ENCODE measurements at places on chromosomes 5 and 9.

GRCh38 chr5:112192866-112193265 is 226.2 kb downstream of the EPB41L4A start:
- no peak for DNase-seq

DNA sequence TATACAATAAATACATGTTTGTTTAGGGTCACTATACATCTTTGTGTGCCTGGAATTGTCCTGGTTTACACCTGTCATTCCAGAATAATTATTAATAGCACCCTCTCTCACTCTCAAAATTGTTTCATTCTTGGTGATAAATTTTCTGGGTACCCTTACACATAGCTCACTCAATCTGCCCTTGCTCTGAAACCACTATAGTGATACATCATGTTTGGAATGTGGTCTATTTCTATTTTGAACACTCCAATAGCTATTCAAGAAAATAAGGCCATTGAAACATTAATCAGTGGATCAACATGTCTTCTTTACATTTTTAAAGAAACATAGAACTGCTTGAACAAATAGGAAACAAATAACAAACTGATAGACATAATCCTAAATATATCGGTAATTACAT is 158.7 kb downstream of the ARRDC3 start:
- DNase-seq = no peak

- no peak for DNase-seq
Measured at GRCh38 chr5:150141544-150142184, 14.0 kb downstream of the PDGFRB start.

DNA sequence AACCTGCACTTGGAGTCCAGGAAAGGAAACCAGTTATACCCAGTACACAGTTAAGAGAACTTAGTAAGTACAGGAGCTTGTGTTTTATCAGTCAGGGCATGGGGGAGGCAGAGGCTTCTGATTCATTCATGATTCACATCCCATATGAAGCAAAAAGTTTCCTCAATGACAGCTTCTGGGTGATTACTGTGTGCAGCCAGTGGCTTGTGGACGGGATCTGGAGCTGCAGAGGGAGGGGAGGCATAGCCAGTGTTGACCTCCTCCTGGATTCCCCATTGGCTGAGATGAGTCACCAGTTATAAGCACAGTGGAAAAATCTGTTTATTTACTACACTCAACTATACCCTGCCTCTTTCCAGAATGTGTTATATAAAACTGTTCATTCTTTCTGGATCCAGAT is 17.7 kb downstream of the IL31RA start:
- no peak for DNase-seq

GRCh38 chr9:95100071-95100627 is 217.4 kb downstream of the FANCC start:
- DNase-seq = no peak

GRCh38 chr5:114636271-114636670 is 274.4 kb downstream of the KCNN2 start:
- DNase-seq = no peak

DNA sequence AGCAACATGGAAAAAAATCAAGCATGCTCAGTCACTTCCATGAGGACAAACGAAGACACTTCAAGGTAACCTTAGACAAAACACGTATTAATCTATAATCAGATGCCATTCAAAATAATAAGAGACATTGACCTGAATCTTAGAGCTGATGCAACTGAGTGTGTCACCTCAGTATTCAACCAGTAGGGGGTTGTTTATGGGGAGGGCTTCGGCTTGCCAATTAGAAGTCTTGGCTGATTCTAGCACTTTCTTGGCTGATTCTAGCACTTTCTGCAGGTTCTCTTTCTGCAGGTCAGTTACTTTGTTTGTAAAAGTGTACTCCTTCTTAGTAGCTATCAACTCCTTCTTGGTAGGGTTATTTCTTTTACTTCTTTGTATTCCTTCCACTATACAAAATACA is 317.6 kb downstream of the ENC1 start:
- no peak for DNase-seq

GRCh38 chr9:133477992-133478850 is 678 bp downstream of the SLC2A6 start:
- DNase-seq = no peak

DNA sequence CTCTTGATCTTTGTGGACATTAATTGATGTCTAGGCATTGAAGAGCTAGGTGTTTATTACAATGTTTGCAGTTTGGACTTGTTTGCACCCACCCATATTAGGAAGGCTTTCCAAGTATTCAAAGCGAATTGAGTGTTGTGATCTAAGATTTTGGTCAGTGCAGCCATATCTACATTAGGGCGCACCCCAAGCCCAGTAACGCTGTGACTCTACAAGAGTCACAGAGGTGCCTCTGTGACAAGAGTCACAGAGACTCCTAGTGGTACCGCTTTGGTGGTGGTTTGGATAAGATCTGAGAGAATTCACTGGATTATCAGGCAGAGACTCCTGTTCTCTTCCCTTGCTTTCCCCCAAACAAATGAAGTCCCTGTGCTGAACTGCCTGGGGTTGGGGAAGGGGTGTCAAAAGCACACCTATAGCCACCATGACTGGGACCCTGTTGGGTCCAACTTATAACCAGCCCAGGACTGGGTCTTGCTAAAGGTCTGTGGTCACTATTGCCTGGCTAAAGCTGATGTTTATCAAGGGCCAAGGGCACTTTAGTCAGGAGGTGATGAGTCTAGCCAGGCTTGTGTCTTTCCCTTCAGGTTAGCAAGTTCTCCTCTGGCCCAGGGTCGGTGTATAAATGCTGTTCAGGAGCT is 114.1 kb upstream of the RIOK2 start:
- peak; percentile 42 for DNase-seq

- no peak for DNase-seq
Measured at GRCh38 chr9:71854811-71855210, 56.2 kb downstream of the ABHD17B start.

GRCh38 chr9:96073531-96074480 is 198.3 kb downstream of the ERCC6L2 start:
- no peak for DNase-seq

DNA sequence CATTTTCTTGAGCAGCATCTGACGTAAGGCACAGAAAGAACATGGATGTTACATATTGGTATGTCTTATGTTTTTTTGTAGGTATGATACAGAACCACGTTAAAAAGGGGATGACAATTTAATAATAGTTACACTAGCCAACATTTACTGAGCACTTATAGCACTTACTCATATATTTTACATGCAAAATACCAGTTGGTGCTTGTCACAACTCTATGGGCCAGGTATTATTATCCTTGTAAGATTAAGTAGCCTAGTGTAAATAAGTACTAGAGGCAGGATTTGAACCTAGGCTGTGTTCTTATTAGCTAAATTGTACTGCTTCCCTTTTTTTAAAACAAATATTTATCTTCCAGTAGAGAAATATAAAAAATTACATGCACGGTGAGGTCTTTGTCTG is 83.5 kb downstream of the RANBP17 start:
- DNase-seq = no peak

DNA sequence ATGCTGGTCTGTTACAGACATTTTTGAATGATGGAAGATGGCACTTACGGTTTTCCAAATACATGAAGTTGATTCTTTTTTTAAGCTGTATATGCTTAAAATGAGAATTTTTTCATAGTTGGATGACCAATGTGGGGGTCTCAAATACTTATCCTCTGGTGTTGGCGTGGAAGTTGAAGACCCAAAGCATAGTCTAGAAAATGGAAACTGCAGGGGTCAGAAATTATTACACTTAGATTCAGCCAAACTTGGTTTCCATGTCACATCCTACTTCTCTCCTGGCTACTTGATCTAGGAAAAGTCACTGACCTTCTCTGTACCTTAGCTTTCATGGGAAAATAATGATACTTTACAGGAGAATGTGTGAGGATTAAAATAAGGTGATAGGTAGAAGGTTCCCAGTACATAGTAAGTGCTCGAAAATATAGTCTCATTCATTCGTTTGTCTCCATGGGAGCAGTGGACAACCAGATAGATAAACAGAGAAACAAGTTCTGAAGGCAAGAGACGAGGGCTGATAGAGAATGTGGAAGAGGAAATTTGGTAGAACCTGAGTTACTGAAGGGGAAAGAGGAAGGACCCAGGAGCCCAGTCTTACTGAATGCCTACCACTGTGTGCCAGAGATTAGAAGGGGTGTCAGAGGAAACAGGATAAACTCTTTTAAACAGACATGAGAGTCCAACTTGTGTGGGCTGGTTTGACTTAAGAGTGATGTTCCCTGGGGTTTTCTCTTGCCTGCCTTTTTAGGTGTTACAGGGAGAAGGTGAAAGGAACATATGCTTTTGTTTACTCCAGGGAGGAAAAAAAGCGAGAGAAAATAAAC is 560.3 kb upstream of the KLF4 start:
- no peak for DNase-seq

DNA sequence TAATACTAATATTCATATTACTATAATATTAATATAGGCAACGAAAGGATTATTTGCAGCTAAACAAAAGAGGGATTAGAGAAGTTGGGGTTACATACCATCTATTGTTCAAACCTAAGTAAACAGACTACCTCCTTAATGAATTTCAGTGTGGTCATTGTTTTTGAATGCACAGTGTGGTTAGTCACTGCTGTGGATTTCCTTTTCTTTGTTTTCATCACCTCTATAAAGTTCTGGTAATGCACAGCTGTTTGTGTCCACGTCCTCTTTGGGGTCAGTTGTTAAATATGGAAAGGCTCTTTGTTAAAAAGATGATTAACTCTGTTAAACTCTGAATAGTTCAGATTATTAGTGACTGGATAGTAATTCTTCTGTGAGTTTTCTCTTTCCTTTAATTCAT is 233.6 kb downstream of the MAST4 start:
- DNase-seq = no peak

- no peak for DNase-seq
Measured at GRCh38 chr9:115877852-115878438, 275.6 kb upstream of the PAPPA start.

- no peak for DNase-seq
Measured at GRCh38 chr9:3896576-3896975, 370.8 kb upstream of the RFX3 start.

GRCh38 chr9:14662060-14662453 is 31.2 kb downstream of the ZDHHC21 start:
- DNase-seq = no peak

DNA sequence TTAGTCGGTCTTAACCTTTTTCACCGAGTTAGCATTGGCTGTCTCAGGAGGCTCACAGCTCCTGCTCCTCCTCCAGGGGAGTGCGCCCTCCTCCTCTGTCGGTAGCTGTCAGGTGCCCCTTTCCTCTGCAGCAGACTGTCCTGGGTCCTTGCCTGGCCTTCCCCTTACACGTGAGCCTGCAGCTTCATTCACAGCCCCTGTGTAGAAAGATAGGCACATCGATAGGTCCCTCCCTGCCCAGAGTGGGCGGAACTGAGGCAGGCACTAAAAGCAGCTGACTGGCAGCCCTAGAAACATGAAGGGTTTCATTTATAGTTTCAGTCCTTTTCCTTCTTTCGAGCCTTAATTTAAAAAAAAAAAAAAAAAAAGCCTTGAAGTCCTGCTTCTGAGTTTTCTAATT is 17.2 kb downstream of the TENT4A start:
- no peak for DNase-seq

DNA sequence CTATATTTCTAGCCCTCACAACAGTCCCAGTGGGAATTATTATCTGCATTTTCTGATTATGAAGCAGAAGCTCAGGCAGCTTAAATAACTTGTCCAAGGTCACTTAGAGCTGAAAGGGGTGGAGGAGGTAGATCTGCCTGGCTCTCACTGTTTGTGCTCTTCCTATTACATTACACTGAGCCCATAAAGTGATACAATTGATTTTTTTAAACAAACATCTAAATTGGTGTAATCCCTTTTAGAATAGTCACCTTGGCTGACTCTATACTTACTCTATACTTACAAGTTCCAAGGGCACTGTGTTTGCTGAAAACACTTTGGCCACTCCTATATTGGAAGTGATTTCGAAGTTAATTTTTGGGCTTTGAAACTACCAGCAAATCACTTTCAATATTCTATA is 144.7 kb downstream of the APBA1 start:
- DNase-seq = no peak

- DNase-seq = no peak
Measured at GRCh38 chr5:33339413-33339812, 101.4 kb upstream of the TARS1 start.

DNA sequence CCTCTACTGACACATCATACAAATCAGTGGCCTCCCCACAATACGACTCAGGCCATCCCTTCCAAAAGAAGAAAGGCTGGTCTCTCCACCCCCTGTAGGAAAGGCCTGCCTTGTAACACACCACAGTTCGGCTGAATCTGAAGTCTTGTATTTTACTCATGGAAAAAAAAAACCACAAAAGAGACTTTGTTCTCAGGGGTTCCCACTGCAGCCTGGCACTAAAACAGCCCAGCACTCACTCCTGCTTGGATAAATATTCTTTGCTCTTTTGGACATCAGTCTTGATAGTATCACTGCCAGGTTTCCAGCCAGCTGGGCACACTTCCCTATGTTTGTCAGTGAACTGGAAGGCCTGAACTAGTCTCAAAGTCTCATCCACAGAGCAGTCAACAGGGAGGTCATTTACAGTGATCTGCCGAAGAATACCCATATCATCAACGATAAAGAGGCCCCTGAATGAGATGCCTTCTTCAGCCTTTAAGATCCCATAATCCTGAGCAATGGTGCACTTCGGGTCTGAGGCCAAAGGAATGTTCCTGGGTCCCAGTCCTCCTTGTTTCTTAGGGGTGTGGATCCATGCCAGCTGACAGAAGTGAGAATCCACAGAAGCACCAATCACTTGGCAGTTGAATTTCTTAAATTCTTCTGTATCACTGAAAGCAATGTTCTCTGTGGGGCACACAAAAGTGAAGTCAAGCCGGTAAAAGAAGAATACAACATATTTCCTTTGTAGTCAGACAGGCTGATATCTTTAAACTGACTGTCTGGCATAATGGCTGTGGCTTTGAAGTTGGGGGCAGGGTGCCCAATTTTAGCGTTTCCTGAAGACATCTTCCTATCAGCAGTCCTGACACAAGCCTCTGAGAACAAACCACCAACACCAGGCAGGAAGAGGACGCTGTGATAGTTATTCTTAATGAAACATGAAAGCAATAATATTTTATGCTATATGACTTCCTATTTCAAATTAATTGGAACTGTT is 198.1 kb downstream of the LURAP1L start:
- no peak for DNase-seq

DNA sequence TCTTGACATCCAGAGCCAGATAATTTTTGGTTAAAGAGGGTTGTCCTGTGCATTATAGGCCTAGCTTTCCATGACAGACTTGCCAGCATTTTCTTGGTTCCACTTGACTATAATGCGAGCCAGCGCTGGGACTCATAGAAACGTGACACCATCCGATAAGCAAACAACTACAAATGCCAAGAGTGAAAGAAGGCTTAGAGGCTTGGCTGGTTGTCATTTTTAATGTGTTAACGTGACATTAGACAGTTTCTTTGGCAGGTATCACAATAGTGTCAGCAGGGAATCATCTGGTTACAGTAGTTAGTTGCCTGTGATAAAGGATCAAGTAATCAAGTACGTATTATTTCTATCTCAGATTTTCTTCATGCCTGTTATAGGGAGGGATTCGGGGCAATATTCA is 20.0 kb upstream of the LIFR start:
- DNase-seq = peak; percentile 19

DNA sequence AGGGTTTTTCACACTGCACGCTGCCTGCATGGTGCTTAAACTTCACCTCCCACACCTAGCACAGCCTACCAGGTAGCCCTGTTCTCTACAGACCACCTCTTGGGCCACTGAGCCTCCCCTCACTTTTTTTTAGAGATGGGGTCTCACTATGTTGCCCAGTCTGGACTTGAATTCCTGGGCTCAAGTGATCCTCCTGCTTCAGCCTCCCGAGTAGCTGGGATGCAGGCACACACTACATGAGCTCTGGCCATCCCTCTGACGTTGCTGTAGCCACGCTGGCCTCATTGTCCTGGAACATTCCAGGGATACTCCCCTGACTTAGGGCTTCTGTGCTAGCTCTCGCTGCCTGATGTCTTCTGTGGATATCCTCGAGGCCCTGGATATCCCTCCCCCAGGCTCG is 7.2 kb upstream of the CACFD1 start:
- DNase-seq = no peak
